ENCODE measurements at places on chromosomes 4 and X. TPM values are rescaled to one million over a fixed set of nuclear protein-coding genes. Genes with fewer than 3 reads are reported as not detected.

The SMIM10 gene
- not detected for total RNA-seq

The ADH1A gene
- not detected for total RNA-seq

The MYL5 gene
- 12.2 TPM for total RNA-seq

The CFAP99 gene
- total RNA-seq, result not detected

The STPG2 gene
- total RNA-seq, result not detected

The TCEAL2 gene
- not detected for total RNA-seq

The ERVMER34-1 gene
- 0.28 TPM for total RNA-seq

The ALG13 gene
- total RNA-seq, result 50.5 TPM

The ELMOD2 gene
- total RNA-seq, result 11.4 TPM

The BEX2 gene
- total RNA-seq, result 14.1 TPM

The MSL3 gene
- 20.2 TPM for total RNA-seq

All from A549 treated with ZK216348 at 1 μM for 4 hours (cell line).